ENCODE measurements at places on chromosomes 6 and 20.

DNA sequence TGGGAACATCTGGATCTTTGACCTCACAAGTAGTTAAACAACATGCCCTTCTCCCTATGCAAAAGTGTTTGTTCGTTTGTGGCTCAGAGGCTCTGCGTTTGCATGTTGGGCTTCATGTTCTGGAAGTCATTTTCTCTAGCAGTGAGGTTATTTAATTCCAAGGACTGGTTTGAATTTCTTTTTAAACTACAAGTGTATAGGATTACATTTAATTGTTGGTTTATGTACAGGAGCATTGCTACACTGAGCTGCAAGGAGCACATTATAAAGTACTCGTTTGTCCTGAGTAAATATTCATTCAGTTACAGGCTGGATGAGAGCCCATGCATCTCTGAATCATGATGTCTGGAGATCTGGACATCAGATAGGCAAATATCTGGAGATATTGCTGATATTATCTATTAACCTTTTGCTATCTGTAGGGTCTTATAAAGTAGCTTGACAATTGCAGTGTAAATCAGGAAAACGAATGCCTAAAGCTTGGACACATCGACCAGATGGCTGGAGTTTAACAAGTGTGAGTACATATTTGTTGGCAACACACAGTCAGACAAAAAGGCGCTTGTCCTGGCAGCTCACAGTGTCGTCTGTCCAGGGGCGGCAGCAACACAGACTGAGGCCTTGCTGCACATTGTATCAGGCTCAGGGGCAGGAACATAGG, 84.6 kb downstream of the PDE7B start:
- DNase-seq = no peak

DNA sequence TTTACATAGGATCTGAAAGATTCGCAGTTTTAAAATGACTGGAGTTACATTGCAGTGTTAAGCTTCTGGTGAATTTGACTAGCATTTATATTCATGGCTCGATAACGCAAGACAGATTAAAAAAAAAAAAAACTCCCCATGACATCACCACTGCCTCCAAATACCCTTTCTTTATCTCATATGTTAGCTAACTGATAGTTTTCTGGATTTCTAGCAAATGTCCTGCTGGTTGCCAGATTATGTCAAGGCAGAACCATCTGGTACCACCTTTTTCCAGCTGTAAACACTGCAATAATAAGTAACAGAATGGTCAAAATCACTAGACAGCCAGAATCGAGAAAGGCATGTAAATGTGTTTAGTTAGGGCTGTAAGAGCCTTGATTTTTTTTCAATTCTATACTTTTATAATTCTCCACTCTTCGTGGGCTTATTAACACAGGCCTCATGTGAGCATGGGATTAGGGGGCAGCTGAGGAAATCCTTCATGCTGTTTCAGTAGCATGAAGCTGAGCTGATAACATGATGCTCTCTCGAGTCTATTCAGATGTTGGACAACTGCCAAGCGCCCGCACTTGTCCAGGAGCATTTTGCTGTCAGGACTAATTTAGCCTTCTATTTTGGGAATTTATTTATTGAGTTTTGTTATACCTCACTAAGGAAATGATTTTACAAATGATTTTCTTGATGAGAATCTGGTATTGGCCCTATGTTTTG, 166.0 kb upstream of the SCGN start:
- no peak for DNase-seq

GRCh38 chr20:60236613-60237012, 278.4 kb downstream of the CDH26 start:
- no peak for DNase-seq

DNA sequence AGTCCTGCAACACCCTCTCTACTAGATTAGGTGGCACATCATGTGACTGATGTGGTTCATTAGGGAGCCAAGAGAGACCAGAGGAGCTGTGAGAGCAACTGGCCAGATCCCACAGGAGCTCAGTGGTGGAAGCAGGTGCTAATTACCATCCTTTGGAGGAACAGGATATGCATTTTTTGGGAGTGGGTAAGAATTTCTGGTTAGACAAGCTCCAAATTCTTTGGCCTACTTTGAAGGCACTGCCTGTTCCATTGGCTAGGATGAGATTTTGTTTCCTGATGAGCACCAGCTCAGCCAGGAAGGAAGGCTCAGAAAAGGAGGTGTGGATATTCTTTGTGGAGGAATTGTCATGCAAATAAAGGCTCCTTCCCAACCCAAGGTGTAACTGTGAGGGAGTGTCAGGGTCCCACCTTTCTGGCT, 130.3 kb upstream of the BMP2 start:
- no peak for DNase-seq

- no peak for DNase-seq
Measured at GRCh38 chr6:35218021-35218420, 4.3 kb downstream of the SCUBE3 start.

GRCh38 chr6:169397684-169398083, 144.0 kb upstream of the THBS2 start:
- DNase-seq = no peak

DNA sequence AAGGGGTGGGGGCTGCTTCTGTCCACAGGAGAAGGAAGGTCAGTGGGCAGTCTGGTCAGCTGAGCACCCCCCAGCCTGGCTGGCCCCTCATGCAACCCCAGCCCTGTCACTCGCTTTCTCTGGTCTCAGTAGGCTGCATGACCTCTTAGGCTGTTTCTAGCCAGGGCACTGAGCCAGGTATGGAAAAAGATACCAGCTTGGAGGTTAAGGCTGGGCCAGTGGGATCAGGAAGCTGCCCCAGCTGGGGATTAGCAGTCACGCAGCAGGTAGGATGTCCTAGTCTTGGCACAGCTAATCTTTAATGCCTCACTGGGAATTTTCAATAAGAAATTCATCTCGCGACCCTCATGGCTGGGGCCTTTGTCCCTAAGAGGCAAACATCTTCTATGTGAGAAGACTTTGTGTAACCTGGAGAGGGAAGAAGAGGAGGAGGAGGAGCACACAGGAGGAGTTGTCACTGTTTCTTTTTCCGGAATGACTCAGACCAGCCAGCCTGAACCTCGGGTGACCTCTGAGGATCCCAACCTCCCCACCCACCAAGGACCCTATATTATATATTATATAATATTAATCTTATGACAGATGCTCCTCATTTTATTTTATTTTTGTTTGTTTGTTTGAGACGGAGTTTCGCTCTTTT, 2.4 kb upstream of the BPIFA2 start:
- DNase-seq = no peak

Measured in activated CD4-positive, alpha-beta T cell treated with anti-CD3 and anti-CD28 coated beads for 4 hours (primary cell).